Activated CD4-positive, alpha-beta T cell treated with anti-CD3 and anti-CD28 coated beads, Interleukin-2, amount 10 ng/mL, durations not matched to agents 7 days and 5 days (primary cell): ENCODE measurements at places on chromosomes 16 and 17. TPM values are rescaled to one million over a fixed set of nuclear protein-coding genes. Genes with fewer than 3 reads are reported as not detected.

DNA sequence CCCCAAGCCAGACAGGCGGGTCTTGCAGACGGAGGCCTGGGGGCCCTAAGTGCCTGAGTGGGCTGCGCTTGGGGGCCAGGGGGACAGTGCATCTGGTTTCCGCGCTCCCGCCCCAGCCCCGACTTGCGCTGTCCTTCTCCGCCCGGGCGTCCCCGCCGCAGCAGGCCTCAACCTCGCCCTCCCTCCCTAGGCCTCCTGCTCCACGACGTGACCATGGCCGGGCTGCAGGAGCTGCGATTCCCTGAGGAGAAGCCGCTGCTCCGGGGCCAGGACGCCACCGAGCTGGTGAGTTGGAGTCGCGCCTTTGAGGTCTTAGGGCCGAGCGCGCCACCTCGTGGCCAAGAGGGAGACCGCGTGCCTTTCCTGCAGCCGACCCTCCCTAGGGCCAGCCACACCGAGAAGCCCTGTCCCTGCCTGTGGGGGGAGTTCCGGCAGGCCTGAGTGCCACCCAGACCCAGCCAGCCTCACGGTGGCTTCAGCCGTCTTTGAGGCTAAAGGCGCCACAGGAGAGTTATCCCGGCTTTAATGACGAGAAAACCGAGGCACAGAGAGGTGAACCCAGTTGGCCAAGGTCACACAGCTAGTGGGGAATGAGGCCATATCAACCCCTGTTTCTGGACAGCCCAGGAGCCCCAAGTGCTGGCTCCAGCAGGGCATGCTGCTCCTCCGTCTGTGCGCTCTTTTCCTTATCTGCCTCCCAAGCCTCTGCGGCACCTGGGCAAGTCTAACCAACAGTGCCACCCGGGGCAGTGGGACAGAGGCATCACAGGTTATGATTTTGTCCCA is 12.2 kb upstream of the NDRG4 start:
- DNase-seq = peak; percentile 74

DNA sequence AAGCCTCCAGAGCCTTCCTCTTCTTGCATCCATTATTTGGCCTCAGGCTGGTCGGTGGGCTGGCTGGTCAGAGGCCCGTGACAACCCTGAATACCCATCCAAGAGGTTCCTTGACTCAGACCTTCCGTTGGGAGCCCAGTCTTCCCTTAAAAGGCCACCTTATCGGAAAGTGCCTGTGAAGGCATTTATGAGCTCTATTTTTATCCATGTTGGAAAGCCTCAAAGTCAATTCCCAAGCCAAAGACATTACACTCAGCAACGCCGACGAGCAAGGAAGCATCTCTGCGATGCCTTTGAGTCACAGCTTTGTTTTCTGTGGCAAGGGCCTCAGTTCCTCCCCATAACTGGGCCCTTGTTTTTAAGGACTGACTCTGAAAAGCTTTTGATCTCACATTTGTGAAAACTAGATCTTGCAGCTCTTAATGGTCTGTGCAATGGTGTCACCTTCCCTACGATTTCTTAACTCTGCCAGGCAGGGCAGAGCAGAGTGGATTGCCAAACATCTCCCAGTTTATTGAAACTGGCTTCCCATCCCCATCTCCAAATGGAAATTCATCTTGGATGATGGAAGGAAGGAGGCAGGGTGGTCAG is 13.3 kb upstream of the SPOP start:
- DNase-seq = no peak

- DNase-seq = no peak
These were observed 9.1 kb downstream of the LDHD start for GRCh38 chr16:75107505-75107904.

DNA sequence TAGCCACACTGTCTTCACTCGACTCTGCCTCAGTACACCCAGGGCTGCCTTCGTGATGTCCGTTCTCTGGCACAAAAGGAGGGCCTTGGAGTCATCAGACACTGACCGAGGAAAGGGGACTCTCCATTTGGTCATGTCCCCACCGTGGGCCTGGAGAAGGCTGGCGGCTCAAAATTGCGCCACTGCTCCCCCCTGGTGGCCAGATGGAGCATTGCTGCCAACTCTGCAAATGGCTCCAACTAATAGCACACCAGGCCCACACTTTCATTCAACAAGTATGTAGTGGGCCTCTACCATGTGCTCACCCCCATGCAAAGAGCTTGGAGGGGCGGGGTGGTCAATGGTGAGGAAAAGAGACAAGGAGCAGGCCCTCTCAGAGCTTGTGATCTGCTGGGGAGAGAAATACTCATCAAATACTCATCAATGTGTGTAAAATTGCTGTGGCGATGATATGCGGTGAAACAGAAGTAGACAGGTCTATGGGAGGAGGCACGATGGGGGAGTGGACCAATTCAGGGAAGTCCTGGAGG is 5.2 kb upstream of the GRIN2C start:
- DNase-seq = peak; percentile 71

KRTAP4-8 gene
- total RNA-seq = not detected

PFN1 gene
- total RNA-seq = 2,438 TPM
